Activated T-helper 2 cell treated with anti-CD3 and anti-CD28 coated beads, Interferon-gamma antibody, Interleukin-2, Interleukin-4, amounts not matched to agents 10 μg/mL and 5 μg/mL and 100 μg/mL, durations not matched to agents 14 hours and 24 hours and 36 hours (primary cell): ENCODE measurements at places on chromosomes 6 and 20.

GRCh38 chr20:7399575-7399974 lies 540.7 kb downstream of the HAO1 start:
- DNase-seq: no peak
- no peak overlapping the region for H3K27ac ChIP-seq
- H3K36me3 ChIP-seq: no peaks in the 10 kb centered on the region
- no peaks in the 10 kb centered on the region for H3K4me1 ChIP-seq
- H3K4me3 ChIP-seq: no peak overlapping the region
- peaks cover 1% of the 10 kb centered on the region for H3K27me3 ChIP-seq

- DNase-seq: no peak
- H3K36me3 ChIP-seq: no peaks in the 10 kb centered on the region
- peaks cover 89% of the 10 kb centered on the region for H3K27me3 ChIP-seq
- H3K27ac ChIP-seq: no peak overlapping the region
- H3K4me3 ChIP-seq: no peak overlapping the region
These were observed 2.9 kb downstream of the TFAP2B start for GRCh38 chr6:50821441-50822077.

DNA sequence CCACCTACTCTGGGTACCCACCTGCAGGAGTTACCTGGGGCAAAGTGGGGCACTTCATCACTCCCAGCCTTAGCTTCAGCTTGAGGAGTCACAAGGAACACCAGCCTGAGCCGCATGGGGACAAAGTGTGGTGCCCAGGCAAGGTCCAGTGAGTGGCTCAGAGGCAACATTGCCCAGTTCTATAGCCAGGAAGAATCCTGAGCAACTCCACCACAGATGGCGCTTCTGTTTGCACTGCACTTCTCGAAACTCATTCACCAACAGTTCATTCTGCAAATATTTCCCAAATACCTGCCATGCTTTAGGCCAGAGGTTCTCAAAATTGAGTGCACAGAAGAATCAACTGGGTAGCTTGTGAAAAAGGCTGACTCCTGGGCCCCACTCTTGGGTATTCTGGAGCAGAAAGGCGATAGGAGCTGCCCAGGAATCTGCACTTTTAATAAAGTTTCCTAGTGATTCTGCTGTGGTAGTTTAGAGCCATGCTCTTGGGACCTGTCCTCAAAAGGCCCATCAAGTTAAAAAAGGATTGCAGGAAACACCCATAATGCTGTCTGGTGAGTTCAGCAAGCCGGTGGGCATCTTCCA lies 83.1 kb downstream of the VEGFA start:
- H3K27me3 ChIP-seq: no peaks in the 10 kb centered on the region
- H3K4me3 ChIP-seq: no peak overlapping the region
- H3K4me1 ChIP-seq: no peaks in the 10 kb centered on the region
- DNase-seq: no peak
- H3K36me3 ChIP-seq: no peaks in the 10 kb centered on the region

DNA sequence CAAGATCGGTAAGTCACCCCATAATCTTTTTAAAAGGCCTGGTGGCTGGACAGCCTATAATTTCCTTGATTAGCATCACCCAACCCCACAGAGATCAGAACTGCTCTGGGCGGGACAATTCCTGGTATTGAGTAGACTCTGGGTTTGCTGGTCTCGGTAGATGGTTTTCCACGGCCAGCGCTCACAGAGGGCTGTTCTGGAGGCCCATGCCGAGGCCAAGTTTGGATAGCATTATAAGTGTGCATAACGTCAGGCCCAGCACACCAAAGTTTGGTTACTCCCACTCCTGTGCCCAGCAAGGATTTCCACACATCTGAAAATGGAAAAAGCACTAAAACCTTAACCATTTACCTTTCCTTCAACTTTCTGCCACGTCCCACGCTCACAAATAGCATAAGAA lies 104.7 kb upstream of the RREB1 start:
- no peak overlapping the region for H3K4me3 ChIP-seq
- H3K27ac ChIP-seq: no peak overlapping the region
- no peak for DNase-seq
- peaks cover 4% of the 10 kb centered on the region for H3K4me1 ChIP-seq
- no peaks in the 10 kb centered on the region for H3K36me3 ChIP-seq
- peaks cover 37% of the 10 kb centered on the region for H3K27me3 ChIP-seq

DNA sequence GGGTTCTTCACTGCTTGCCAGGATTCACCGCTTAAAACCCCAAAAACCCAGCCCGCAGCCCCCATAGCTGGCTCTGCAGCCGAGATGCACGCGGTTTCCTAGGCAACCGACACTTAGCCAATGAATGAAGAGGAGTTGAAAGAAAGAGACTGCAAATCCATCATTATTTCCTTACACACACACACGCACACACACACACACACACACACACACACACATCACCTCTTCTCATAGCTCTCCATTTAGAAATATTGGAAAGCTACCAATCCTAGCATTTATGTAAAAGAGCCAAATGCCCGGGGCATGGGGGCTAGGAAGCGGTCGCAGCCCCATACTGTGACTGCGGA lies 3.4 kb upstream of the TUBB2B start:
- H3K27ac ChIP-seq: no peak overlapping the region
- peaks cover 83% of the 10 kb centered on the region for H3K27me3 ChIP-seq
- peaks cover 3% of the 10 kb centered on the region for H3K36me3 ChIP-seq
- no peak overlapping the region for H3K4me3 ChIP-seq
- DNase-seq: no peak

DNA sequence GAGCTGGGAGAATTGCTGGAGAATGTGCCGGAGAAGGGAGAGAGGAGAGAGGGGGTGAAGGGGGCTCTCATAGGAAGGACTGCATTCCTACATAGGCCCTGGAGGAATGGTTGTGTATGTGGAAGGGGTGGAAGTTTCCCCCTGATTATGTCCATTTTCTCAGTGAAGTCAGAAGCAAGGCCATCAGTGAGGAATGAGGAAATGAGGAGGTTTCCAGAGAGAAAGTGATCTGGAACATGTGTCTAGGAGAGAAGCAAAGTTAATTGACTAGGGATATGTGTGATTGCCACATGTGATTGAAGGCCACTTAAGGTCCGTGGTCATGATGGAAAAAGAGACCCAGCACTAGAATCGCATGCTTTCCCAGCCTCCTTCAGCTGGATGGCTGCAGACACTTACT lies 42.3 kb downstream of the TBPL1 start:
- no peaks in the 10 kb centered on the region for H3K36me3 ChIP-seq
- DNase-seq: no peak

- no peaks in the 10 kb centered on the region for H3K36me3 ChIP-seq
- H3K27ac ChIP-seq: no peak overlapping the region
- no peak overlapping the region for H3K4me3 ChIP-seq
These were observed 116.2 kb upstream of the STMND1 start for GRCh38 chr6:16985513-16986284.

- peaks cover 31% of the 10 kb centered on the region for H3K4me1 ChIP-seq
- H3K27ac ChIP-seq: no peak overlapping the region
- H3K27me3 ChIP-seq: no peaks in the 10 kb centered on the region
- no peak overlapping the region for H3K4me3 ChIP-seq
- DNase-seq: no peak
These were observed 4.6 kb downstream of the NSFL1C start for GRCh38 chr20:1462001-1462400.

- H3K4me1 ChIP-seq: peaks cover 57% of the 10 kb centered on the region
- H3K27ac ChIP-seq: no peak overlapping the region
- DNase-seq: no peak
- peaks cover 79% of the 10 kb centered on the region for H3K36me3 ChIP-seq
These were observed 92.4 kb downstream of the RTN4IP1 start for GRCh38 chr6:106536851-106537250.

GRCh38 chr6:92050216-92050615 lies 1369.1 kb downstream of the EPHA7 start:
- H3K36me3 ChIP-seq: no peaks in the 10 kb centered on the region
- H3K27me3 ChIP-seq: no peaks in the 10 kb centered on the region
- H3K27ac ChIP-seq: no peak overlapping the region
- no peak overlapping the region for H3K4me3 ChIP-seq
- no peak for DNase-seq
- no peaks in the 10 kb centered on the region for H3K4me1 ChIP-seq

GRCh38 chr6:149277621-149278020 lies 39.9 kb upstream of the TAB2 start:
- peaks cover 8% of the 10 kb centered on the region for H3K36me3 ChIP-seq
- peaks cover 34% of the 10 kb centered on the region for H3K4me1 ChIP-seq
- H3K27me3 ChIP-seq: no peaks in the 10 kb centered on the region
- H3K4me3 ChIP-seq: no peak overlapping the region
- H3K27ac ChIP-seq: no peak overlapping the region
- no peak for DNase-seq

DNA sequence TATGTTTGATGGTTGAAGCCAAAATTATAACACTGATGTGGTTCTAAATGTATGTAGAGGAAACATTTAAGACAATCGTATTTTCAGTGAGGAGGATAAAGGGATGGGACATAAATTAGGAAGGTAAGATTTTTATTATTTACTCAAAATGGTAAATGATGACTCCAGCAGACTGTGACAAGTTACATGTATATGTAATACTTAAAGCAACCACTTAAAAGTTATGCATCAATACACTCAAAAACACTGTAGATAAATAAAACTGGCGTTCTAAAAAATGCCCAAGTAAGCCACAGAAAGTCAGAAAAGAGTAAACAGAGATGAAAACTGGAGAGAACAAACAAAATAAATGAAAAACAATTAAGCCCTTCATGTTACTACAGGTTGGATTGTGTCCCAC lies 18.7 kb downstream of the HLA-DMB start:
- no peak overlapping the region for H3K27ac ChIP-seq
- no peak overlapping the region for H3K4me3 ChIP-seq
- DNase-seq: no peak
- H3K4me1 ChIP-seq: no peaks in the 10 kb centered on the region
- H3K27me3 ChIP-seq: peaks cover 40% of the 10 kb centered on the region
- H3K36me3 ChIP-seq: no peaks in the 10 kb centered on the region
